ENCODE measurements at places on chromosomes 2 and 18.

DNA sequence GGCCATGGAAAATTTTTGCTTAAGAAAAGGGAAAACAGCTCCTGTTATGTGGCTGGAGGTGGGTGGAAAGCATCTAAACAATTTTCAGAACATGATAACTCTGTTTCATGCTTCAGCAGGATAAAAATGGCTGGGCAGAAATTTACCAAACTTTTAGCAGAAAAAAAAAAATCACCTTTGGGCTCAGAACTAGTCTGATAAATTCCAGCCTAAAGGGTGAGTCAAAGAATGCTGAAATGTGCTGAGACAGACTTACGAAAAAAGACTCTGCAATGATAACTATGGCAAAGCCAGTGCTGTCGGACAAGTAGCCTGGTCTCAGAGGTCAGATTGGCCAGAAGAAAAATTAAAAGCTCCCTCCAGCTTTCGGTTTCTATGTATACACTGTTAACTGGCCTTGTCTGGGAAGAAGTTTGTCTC, 123.6 kb downstream of the LRATD1 start:
- no peak for DNase-seq

DNA sequence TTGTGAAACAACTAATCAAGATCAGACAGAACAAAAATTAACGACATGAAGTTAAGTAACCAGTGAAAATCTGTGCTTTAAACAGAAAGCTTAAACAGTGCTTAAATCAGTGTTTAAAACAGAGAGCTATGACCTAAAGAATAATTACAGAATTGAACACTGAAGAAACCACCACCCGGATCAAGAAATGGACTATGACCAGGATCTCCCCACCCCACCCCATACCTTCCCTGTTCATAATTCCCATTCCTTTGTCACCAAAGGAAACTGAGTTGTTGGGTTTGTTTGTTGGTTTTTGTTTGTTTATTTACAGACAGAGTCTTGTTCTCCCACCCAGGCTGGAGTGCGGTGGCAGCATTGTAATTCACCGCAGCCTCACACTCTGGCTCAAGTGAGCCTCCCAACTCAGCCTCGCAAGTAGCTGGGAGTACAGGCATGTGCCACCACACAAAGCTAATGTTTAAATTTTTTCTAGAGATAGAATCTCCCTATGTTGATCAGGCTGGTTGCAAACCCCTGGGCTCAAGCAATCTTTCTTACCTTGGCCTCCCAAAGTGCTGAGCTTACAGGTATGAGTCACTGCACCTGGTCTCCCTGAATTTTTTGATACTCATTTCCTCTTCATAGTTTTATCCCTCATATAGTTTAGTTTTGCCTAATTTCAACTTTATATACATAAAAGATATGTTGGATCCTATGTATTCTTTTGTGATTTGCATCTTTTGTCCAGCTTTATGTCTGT, 8.2 kb upstream of the ALPG start:
- no peak for DNase-seq

DNA sequence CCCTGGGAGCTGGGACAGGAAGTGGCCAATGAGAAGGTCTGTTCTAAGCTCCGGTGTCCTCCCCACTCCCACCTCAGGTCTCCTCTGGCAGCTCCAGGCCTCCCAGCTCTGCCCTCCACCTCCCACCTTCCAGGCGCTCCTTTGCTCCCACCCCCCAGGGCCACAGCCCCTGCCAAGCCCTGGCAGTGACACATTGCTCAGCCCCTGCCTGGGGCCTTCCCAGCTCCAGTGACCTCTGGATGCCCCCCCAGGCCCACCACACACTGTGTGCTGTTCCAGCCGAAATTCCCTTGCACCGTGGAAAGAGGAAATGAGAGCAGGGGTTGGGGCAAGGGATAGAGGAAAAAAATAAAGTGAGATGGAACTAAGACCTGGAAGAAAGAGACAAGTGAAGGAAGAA, 289.6 kb downstream of the CYP26B1 start:
- DNase-seq = no peak

GRCh38 chr18:32208023-32208422, 18.2 kb downstream of the MEP1B start:
- DNase-seq = no peak

GRCh38 chr2:165070076-165070475, 114.8 kb upstream of the SLC38A11 start:
- no peak for DNase-seq

DNA sequence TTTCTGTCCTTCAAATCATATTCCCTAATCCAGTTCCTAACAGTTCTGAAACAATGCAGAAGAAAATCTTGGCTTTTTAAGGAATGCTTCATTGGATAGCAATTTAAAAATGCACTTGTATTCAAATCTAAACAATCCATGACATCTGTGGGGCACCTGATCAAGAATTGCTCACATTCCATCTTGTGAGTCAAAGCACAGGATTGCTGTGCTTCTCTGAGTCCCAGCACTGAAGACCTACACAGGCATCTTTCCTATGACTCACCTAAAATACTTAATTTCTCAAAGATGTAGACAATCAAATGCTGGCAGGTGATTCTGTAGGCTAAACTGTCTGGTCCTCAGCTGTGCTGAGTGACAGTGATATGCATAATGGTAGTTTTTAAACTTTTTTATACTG, 10.1 kb upstream of the ATP8B1 start:
- no peak for DNase-seq

DNA sequence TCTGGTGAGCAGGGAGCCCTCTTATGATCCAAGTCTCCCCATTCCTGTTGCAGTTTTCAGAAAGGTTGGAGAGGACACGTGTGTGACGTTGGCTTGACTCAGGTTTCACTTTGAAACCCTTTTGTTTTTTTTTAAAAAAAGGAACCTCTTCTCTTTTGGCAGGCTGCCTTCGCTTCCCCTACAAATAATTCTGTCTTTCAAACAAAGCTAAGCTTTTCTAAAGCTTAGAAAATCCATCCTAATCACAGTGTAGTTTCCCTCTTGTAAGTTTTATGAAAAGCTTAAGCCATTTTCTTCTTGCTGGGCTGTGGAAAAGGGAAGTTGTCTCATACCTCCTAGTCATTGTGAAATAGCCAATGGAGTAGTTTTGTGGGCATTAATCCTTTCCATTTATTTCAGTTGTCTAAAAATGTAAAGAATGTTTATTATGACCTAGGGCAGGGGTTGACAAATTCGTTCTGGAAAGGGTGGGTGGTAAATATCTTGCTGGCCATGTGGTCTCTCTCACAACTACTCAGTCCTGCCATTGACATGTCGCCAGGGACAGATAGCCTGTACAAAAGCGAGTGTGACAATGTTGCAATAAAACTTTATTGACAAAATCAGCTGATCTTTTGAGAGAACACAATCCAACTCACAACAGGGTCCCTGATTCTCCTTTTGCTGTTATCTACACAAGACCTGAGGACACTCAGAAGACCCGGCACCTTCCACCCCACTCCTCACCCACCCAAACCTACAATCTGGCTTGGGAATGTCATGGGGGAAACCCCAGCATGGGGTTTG, 878.8 kb downstream of the RNF144A start:
- DNase-seq = no peak

DNA sequence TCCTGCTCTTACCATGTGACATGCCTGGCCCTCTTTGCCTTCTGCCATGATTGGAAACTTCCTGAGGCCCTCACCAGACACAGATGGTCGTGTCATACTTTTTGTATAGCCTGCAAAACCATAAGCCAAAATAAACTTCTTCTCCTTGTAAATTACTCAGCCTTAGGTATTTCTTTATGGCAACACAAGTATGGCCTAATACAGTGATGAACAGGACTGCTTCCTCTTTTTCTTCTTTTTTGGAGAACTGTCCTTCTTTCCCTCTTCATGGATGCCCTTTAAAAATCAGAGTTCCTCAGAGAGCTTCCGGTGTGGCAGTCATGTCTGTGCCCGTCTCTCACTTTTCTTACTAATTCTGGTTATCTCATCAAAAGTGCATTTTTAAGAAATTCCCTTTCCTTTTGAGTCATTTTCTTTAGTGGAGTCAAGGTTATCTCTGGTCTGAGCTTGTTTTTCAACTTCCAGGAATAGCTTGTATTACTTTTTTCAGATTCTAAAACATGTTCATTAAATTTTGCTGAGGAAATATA, 9.2 kb upstream of the IL1A start:
- DNase-seq = no peak

GRCh38 chr18:62992877-62993365, 277.6 kb downstream of the PHLPP1 start:
- no peak for DNase-seq

DNA sequence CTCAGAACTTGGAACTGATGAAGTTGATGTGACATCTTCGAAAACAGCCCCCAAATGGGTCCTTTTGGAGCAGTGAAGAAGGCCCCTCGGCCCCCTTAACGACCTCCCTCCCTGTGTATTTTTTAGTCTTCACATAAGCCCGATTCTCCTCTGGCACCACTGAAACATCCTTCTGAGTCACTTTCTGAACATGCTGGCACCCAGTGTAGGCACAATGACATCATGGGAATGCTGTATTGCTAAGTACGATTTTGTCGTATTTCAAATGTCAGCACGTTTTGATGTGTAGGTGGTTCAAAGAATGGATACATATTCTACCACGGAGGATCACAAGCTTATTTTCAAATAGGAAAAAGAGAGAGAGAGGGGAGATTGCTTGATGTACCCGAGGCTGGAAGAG, 111.7 kb upstream of the RIOK3 start:
- no peak for DNase-seq

DNA sequence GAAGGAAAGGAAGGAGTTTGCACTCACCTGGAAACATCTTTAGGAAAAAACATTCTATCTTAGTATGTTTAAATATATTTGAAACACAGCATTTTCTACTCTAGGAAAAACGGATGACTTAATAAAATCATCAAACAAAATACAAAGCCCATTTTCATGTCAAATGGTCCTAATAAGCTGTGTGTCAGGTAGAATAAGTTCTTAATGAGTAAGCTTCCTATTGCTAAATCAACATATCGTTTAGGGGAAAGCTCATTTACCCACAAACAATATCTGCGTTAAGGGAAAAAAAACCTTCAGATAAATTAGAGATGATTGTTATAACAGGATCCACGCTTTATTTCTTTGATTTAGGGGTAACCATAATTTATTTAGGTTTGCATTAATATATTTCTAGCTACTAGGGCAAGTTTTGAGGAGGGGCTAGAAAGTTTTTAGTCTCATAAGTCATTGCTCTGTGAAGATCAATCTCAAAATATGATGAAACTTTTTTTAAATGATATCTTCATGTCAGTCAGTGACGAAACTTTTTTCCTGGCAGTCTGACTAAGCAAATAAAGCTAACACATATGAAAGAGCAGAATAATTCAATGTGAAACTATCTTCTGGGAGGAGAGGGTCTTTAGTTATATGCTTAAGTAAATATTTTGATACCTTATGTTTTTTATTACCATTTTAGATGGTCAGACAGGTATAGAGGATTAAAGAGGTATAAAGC, 147.1 kb downstream of the WDSUB1 start:
- no peak for DNase-seq

Data from NCI-H1694 treated with DMSO at 0.1 percent for 48 hours (cell line).